NCI-H1417 treated with DMSO at 0.1 percent for 48 hours (cell line): ENCODE measurements at places on chromosomes 16 and 17.

- no peak for DNase-seq
These were observed 198 bp upstream of the PYDC1 start for GRCh38 chr16:31217136-31217530.

DNA sequence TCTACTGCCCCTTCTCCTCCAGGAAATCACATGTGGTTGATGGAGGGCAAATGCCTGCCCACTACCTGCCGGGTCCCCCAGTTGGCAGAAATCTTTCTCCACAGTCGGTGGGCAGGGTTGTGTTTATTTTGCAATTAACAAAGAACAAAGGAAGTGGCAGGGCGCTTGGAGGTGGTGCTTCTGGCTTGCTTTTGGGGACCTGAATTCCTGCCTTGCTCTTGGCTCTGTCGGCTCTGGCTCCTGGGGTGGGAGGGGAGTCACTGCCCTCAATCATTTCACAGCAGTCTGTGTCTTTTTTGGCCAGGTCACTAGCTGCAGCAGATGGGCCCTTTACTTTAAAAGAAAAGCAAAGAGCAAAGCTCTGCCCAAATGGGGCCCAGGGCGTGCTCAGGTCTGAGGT, 69.2 kb downstream of the C16orf78 start:
- peak; percentile 38 for DNase-seq

DNA sequence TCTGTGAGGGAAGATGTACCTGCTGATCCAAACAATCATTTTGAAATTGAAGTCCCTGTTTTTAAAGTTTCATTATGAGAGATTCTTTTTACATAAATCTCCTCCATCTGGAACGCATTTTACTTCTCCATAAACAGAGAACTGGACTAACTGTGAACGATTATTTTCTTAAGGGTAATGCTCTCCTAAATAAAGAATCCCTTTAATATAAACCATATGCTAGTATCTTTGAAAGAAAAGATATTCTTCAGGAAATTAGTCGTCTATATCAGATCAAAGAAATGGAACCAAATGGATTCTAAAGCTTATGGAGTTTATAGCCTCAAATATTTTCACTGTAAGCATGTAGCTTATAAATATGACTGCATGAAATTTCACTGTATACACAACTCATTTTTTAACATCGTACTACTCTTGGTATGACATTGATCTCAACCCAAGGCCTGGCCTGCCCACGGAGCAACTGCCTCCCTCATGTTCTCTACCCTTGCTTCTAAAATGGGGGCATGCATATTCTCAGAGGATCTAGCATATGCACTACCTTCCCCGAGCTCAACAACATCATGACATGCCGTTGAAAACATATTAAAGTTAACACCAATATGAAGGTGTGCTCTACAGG, 66.4 kb downstream of the MYH10 start:
- DNase-seq = no peak

DNA sequence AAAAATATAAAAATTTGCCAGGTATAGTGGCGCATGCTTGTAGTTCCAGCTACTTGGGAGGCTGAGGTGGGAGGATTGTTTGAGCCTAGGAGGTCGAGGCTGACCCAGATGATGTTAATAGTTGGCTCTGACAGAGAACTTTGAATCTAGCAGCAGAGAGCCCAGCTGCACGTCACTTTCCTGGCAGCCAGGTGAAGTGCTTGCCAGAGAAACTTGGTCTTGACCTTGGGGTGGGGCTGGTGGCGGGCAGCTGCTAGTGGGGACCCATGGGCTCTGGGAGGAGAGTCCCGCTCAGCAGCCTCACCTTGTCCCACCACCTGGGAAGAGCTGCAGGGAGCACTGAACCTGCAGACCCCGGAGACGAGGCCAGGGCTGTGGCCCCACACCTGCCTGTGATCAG, 3.1 kb upstream of the C16orf74 start:
- no peak for DNase-seq

DNA sequence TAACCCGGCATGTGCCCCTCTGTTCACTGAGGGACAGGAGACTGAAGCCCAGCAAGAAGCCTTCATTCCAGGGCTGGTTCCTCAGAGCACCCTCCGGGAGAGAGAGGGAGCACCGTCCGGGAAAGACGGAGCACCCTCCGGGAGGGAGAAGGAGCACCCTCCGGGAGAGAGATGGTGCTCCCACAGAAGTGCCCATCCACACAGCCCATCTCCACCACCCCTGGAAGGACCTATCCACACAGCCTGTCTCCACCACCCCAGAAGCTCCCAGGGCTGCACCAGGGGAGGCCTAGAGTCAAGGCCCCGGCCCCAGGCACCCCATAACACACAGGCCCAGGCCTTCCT, 88.6 kb downstream of the ABR start:
- no peak for DNase-seq

DNA sequence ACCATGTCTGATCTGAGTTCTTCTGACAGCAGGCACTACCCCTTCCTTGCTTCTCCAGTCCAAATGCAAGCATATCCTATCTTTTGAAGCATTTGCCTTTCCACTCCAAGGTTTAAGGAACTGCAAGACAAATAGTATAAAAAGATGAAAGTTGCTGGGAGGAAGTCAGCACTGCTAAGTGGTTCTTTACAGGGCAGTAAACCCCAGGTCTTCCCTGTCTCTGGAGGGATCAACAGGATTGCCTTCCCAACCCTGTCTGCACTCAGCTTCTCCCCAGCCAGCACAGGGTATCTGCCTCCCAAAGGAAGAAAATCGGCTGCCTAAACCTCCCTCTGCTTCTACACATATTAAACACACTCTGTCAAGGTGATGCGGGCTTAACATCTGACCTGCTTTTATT, 46.8 kb downstream of the SOX9 start:
- DNase-seq = no peak

DNA sequence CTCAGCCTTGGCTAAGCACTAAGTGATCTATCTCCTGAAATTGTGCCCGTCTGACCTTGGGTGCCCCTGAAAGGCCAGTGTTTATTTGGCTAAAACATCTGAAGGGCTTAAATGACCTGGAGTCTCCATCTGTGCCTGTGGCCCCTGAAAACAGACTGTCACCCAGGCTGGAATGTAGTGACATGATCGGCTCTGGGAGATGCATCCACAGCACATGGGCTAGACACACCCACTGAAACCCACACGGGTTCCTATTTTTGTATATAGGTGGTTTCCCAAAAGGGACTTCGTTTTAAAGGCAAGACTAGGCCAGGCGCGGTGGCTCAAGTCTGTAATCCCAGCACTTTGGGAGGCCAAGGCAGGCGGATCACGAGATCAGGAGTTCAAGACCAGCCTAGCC, 13.5 kb downstream of the CEP295NL start:
- DNase-seq = no peak

DNA sequence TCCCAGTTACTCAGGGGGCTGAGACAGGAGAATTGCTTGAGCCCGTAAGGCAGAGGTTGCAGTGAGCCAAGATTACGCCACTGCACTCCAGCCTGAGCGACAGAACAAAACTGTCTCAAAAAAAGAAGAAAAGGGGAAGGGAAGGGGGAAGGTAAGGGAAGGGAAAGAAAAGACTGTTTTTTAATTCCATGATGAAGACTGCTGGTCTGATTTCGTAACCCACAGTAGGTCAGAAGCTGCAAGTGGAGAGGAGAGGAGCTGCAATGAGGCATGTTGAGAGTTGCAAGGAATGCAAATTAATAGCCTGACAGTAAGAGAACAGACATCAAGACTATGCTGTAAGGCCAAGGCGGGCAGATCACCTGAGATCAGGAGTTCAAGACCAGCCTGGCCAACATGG, 33.3 kb downstream of the HELZ start:
- DNase-seq = no peak
